ENCODE measurements at places on chromosomes 6 and 20. TPM values are rescaled to one million over a fixed set of nuclear protein-coding genes. Genes with fewer than 3 reads are reported as not detected.
A peak's percentile ranks its signal among the peaks of the same experiment; 100 is the strongest.

GRCh38 chr6:2753110-2753489 is 2.4 kb upstream of the MYLK4 start:
- no peaks in the 10 kb centered on the region for H3K27me3 ChIP-seq
- no peak for DNase-seq
- H3K27ac ChIP-seq: no peak overlapping the region

DNA sequence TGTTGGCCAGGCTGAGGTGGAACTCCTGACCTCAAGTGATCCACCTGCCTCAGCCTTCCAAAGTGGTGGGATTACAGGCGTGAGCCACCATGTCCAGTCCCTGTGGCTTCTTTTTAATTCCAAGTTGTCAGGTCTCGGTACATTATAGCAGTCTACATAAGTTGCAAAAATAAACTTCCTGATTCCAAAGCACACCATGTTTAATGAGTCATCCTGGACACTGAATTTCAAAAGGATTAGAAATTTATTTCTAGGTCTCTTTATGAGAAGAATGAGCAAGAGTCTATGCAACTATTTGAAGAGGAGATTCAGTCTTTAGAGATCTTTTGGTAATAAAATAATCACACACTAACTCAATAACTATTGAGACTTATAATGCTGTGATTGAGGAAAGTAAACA is 63.9 kb upstream of the MCHR2 start:
- no peaks in the 10 kb centered on the region for H3K27me3 ChIP-seq
- no peak for DNase-seq
- H3K27ac ChIP-seq: no peak overlapping the region
- H3K36me3 ChIP-seq: no peaks in the 10 kb centered on the region

- DNase-seq: no peak
- H3K4me3 ChIP-seq: no peak overlapping the region
- H3K4me1 ChIP-seq: peaks cover 40% of the 10 kb centered on the region
- no peaks in the 10 kb centered on the region for H3K27me3 ChIP-seq
- H3K27ac ChIP-seq: no peak overlapping the region
Measured at GRCh38 chr6:105400501-105400900, 2.4 kb downstream of the PREP start.

GRCh38 chr6:54646069-54646950 is 200.3 kb upstream of the FAM83B start:
- H3K27ac ChIP-seq: no peak overlapping the region
- no peaks in the 10 kb centered on the region for H3K36me3 ChIP-seq
- no peaks in the 10 kb centered on the region for H3K4me1 ChIP-seq
- no peak overlapping the region for H3K4me3 ChIP-seq

- no peak overlapping the region for H3K4me3 ChIP-seq
- H3K27ac ChIP-seq: no peak overlapping the region
- peak; percentile 41 for DNase-seq
- H3K36me3 ChIP-seq: no peaks in the 10 kb centered on the region
- no peaks in the 10 kb centered on the region for H3K27me3 ChIP-seq
Measured at GRCh38 chr6:38975621-38976049, 72.9 kb upstream of the GLP1R start.

- H3K4me3 ChIP-seq: no peak overlapping the region
- no peak overlapping the region for H3K27ac ChIP-seq
- H3K36me3 ChIP-seq: no peaks in the 10 kb centered on the region
- no peak for DNase-seq
Measured at GRCh38 chr6:82072121-82072521, 175.4 kb downstream of the IBTK start.

GRCh38 chr6:43275801-43276576 is 22.1 kb upstream of the SLC22A7 start:
- no peak overlapping the region for H3K27ac ChIP-seq
- no peak for DNase-seq
- peak overlapping the region; percentile 22 for H3K4me3 ChIP-seq
- peaks cover 30% of the 10 kb centered on the region for H3K27me3 ChIP-seq

DNA sequence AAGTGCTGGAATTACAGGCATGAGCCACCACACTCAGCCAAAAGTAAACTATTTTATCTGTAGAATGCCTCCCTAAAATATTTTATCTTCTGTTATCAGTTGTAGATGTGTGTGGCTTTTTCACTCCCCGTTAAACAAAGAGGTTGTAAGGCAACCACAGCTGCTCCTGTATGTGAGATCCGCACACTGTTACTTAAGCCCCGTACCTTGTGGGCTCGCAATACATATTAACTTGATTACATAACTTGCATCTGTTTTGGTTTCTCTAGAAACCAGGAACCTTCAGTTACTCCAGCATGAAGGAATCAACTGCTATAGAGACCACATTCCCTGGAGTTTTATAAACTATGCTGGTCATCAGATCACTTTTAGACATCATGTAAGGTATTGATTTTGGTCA is 420.1 kb upstream of the SLC35B3 start:
- no peak overlapping the region for H3K27ac ChIP-seq
- H3K4me3 ChIP-seq: no peak overlapping the region
- H3K4me1 ChIP-seq: peaks cover 7% of the 10 kb centered on the region
- no peak for DNase-seq
- no peaks in the 10 kb centered on the region for H3K27me3 ChIP-seq

DNA sequence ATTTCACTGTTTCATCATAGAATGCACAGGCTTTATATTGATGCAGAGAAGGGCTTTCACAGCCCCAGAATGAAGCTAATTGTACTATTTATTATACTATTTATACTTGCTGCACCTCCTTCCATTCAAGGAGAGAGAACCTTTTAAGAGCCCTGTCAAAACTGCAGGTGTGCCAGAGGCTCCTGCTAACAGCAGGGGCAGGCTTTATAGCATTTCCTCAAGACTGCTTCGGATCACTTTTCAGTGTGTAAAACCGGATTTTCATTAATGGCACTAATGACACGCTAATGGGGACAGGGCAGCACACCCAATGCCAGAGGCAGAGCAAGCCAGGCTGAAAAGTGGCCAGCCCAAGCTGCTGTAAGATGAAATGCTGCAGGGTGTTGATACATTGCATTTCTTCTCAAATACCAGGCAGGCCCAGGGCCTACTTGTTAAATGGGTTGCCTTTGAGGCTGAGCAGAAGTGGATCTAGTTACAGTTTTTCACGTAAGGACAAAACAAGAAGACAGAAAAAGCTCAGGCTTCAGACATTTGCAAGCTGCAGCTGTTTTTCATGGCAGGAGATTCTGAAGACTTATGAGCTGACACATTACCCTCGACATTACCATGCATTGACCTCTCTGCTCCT is 487.7 kb upstream of the BTBD3 start:
- H3K4me1 ChIP-seq: no peaks in the 10 kb centered on the region
- H3K36me3 ChIP-seq: no peaks in the 10 kb centered on the region
- no peaks in the 10 kb centered on the region for H3K27me3 ChIP-seq
- DNase-seq: peak; percentile 12
- H3K4me3 ChIP-seq: no peak overlapping the region
- peak overlapping the region; percentile 34 for H3K27ac ChIP-seq

- no peak for DNase-seq
- H3K36me3 ChIP-seq: no peaks in the 10 kb centered on the region
- H3K4me3 ChIP-seq: peak within 1 kb of the TSS; percentile 54
- peaks cover 3% of the 10 kb centered on the region for H3K4me1 ChIP-seq
- no peaks in the 10 kb centered on the region for H3K27me3 ChIP-seq
Measured at GRCh38 chr6:31582230-31582643, at the start of gene LTB. TSS of gene LTB (minus strand) at chr6:31582424. CDS start at chr6:31582417, 7 bp downstream.

DNA sequence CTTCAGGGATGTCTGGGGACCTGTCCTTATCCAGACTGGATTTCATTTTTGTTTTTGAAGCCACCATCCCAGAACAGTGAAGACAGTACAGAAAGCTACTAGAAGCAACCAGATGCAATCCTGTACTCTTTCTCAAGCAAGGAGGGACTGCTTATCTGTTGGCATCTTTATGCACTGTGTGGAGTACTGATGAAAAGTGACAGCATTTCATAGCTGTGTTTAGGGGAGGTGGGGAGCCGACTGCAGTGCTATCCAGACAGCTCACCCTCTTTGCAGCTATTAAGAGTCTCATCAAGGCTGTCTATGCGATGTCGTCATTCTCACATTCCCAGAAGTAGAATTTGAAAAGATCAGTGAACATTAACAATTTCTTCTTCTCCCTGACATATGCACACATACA is 5.5 kb downstream of the ZDHHC14 start:
- H3K4me1 ChIP-seq: peaks cover 10% of the 10 kb centered on the region
- H3K27ac ChIP-seq: no peak overlapping the region
- H3K36me3 ChIP-seq: no peaks in the 10 kb centered on the region
- H3K4me3 ChIP-seq: no peak overlapping the region

GRCh38 chr20:38969708-38970107 is 7.6 kb downstream of the DHX35 start:
- DNase-seq: no peak
- H3K4me1 ChIP-seq: no peaks in the 10 kb centered on the region
- no peaks in the 10 kb centered on the region for H3K27me3 ChIP-seq
- H3K36me3 ChIP-seq: peaks cover 6% of the 10 kb centered on the region

GRCh38 chr20:20220134-20220533 is 147.8 kb upstream of the INSM1 start:
- H3K4me3 ChIP-seq: no peak overlapping the region
- DNase-seq: no peak
- no peaks in the 10 kb centered on the region for H3K36me3 ChIP-seq
- H3K4me1 ChIP-seq: peaks cover 9% of the 10 kb centered on the region
- no peaks in the 10 kb centered on the region for H3K27me3 ChIP-seq
- H3K27ac ChIP-seq: no peak overlapping the region

DNA sequence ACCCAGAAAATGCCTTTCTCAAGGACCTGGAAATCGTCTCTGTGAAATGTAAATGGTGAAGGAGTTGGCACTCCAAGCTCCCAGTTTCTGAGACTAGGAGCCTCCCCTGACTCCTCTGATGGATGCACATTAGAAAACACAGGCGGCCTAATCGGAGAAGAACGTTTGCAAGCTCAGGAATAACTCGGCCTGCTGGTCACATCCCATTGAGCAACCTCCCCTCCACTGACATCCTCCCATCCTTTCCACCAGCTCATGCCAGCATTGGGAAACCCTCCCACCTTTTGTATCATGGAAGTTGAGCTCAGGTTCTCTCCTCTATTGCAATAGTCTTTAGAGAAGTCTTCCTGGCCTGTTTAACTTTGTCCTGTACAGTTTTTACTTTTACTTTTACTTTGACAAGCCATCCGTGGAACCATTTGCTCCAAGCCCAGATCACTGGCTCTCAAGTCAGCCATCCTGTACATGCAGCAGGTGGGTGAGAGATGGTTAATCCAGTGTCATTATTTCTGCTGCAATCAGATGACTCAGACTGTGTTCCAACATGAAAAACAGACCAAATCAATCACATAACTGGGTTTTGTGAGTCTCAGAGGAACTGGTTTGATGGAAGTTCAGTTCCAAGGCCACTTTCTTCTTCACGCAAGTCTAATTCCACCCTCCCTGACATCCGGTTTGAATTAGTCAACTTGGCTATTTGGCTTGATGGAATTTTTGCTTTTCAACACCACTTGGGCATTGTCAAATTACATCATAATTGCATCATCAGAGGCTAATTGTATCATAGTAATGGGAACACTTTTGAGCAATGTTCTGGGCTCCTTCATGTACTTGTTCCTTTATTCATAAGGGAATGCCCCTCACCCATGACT is 619.4 kb upstream of the CDH4 start:
- H3K4me1 ChIP-seq: no peaks in the 10 kb centered on the region
- H3K27ac ChIP-seq: no peak overlapping the region
- no peaks in the 10 kb centered on the region for H3K27me3 ChIP-seq
- H3K4me3 ChIP-seq: no peak overlapping the region
- DNase-seq: no peak
- H3K36me3 ChIP-seq: no peaks in the 10 kb centered on the region

- H3K4me3 ChIP-seq: no peak overlapping the region
- no peak for DNase-seq
- no peaks in the 10 kb centered on the region for H3K27me3 ChIP-seq
- H3K36me3 ChIP-seq: no peaks in the 10 kb centered on the region
- no peak overlapping the region for H3K27ac ChIP-seq
- peaks cover 29% of the 10 kb centered on the region for H3K4me1 ChIP-seq
Measured at GRCh38 chr20:51495291-51495690, 47.2 kb downstream of the NFATC2 start.

DNA sequence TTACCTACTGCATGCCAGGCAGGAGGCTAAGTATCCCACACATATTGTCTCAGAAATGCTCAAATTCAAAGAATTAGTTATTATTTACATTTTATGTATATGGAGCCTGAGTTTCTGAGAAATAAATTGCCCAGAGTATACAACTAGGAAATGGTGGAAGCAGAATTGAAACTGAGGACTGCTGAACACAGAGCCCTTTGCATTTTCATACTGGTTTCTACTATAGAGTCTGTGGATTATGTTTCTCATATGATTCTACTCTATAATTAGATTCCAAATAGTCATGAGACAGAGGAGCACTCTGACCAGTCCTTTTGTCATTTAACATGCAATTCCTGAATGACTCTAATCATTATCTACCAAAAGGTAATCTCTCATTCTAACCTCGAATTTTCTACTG is 254.3 kb downstream of the LMBRD1 start:
- H3K27me3 ChIP-seq: no peaks in the 10 kb centered on the region
- no peak for DNase-seq
- no peaks in the 10 kb centered on the region for H3K36me3 ChIP-seq

GRCh38 chr20:17602493-17602892 is 32.6 kb downstream of the DSTN start:
- H3K27me3 ChIP-seq: no peaks in the 10 kb centered on the region
- H3K4me3 ChIP-seq: no peak overlapping the region
- no peak overlapping the region for H3K27ac ChIP-seq
- DNase-seq: no peak

- no peaks in the 10 kb centered on the region for H3K27me3 ChIP-seq
- H3K4me1 ChIP-seq: peaks cover 8% of the 10 kb centered on the region
- peaks cover 3% of the 10 kb centered on the region for H3K36me3 ChIP-seq
- no peak for DNase-seq
- H3K27ac ChIP-seq: no peak overlapping the region
Measured at GRCh38 chr6:89836639-89837222, 7.1 kb downstream of the CASP8AP2 start.

GRCh38 chr6:47934023-47934422 is 152.2 kb downstream of the OPN5 start:
- no peak overlapping the region for H3K4me3 ChIP-seq
- no peaks in the 10 kb centered on the region for H3K36me3 ChIP-seq
- no peak for DNase-seq
- no peaks in the 10 kb centered on the region for H3K27me3 ChIP-seq
- H3K27ac ChIP-seq: no peak overlapping the region

DNA sequence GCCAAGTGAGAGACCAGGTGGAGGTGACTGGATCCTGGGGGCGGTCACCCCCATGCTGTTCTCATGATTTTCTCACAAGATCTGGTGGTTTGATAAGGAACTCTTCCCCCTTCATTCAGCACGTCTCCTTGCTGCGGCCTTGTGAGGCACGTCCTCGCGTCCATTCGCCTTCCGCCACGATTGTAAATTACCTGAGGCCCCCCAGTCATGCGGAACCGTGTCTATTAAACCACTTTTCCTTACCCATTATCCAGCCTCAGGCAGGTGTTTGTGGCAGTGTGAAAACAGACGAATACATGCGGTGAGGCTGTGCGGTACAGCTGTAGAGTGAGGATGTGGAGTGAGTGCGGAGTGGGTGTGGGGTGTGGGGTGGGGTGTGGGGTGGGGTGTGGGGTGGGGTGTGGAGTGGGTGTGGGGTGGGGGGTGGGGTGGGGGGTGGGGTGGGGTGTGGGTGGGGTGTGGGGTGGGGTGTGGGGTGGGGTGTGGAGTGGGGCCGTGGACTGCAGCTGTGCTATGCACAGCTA is 12.1 kb upstream of the NTSR1 start:
- no peaks in the 10 kb centered on the region for H3K4me1 ChIP-seq
- H3K4me3 ChIP-seq: no peak overlapping the region
- DNase-seq: no peak
- no peaks in the 10 kb centered on the region for H3K36me3 ChIP-seq

The SYCP2 gene
- not detected for total RNA-seq

The MEP1A gene
- not detected for total RNA-seq

The SOD2 gene
- 176 TPM for total RNA-seq

The LZTS3 gene
- total RNA-seq: 30.9 TPM

The ID4 gene
- total RNA-seq: 196 TPM

The PAK1IP1 gene
- total RNA-seq: 6.2 TPM

The GMPR gene
- total RNA-seq: 9.4 TPM

The SLC17A9 gene
- 2.5 TPM for total RNA-seq

The RAB22A gene
- total RNA-seq: 6.0 TPM
